ENCODE measurements at places on chromosomes 16 and 17. TPM values are rescaled to one million over a fixed set of nuclear protein-coding genes. Genes with fewer than 3 reads are reported as not detected.

Gene TOM1L1
- 12.2 TPM for polyA plus RNA-seq

Gene ARMC7
- polyA plus RNA-seq = 10.2 TPM

Gene CEP112
- polyA plus RNA-seq = 13.4 TPM

GRCh38 chr17:13546851-13547250 lies 54.9 kb downstream of the HS3ST3A1 start:
- H3K27me3 ChIP-seq = no peaks in the 10 kb centered on the region
- H3K27ac ChIP-seq = no peak overlapping the region
- no peaks in the 10 kb centered on the region for H3K4me1 ChIP-seq

- peak overlapping the region; percentile 57 for H3K27ac ChIP-seq
- peak; percentile 49 for DNase-seq
- no peaks in the 10 kb centered on the region for H3K27me3 ChIP-seq
These were observed 14.9 kb downstream of the GPRC5C start for GRCh38 chr17:74446551-74447500.

DNA sequence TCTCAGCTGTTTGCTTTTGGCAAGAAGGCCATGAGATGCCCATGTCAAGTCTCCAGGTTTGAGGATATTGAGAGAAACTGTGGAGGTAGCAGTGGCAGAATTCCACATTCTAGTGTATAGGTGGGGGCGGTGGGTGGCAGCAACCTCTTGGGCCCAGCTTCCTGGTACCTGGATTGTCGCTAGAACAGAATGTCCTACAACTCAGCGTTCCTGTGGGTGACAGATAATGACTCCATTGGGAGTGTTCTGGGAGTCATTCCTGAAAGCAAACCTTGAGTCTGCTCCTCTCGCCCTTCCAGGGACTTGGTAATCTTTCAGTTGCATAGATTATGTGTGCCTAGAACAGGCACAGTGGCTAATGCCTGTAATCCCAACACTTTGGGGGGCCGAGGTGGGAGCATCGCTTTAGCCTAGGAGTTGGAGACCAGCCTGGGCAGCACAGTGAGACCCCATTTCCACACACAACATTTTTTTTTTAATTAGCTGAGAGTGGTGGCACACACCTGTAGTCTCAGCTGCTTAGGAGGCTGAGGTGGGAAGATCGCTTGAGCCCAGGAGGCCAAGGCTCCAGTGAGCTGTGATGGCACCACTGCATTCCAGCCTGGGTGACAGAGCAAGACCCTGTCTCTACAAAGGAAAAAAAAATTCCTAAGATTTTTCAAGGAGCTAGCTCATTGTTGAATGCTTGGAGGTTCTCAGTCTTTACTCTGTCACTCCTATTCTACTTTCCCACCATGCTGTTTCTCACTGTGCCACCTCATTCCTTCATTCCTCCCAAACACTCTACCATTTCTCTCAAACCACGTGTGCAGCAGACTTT lies 37.9 kb upstream of the METTL16 start:
- no peak overlapping the region for H3K27ac ChIP-seq
- DNase-seq = no peak
- peaks cover 6% of the 10 kb centered on the region for H3K27me3 ChIP-seq
- no peaks in the 10 kb centered on the region for H3K36me3 ChIP-seq

DNA sequence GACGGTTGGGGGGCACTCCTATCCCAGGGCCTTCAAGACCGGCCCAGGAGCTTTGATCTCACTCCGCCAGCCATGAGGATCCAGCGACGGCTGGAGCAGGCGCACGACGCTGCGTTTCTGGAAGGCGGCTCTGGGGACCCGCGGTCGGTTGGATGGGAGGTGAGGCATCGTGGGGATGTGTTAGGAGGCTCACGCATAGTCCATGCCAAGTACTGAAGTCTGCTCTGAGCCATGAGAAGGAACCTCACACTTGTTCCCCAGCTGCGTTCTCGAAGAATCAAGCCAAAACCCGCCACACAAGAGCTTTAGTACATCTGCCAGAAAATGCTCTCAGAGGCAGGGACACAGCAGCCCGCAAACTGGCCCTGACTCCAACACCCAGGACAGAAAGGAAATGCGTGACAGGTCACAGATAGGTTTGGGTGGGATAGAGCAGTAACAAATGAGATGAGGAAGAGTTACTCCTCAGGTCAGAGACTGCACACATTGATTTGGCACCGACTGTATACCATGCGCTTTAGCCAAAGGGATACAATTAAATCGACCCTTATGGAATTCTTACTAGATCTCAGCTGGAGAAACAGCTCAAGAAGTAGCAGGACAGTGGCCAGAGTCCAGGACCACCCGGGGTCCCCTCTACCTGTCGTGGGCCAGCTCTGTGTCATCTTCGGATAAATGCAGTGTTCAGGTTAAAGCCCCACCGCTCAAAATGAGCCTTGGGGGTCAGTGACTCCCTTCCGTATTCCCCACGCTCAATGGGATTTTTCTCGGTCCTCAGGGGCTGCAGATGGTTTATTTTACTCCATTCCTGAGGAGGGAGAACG lies 6.7 kb upstream of the GSG1L start:
- peak; percentile 42 for DNase-seq
- H3K4me3 ChIP-seq = no peak overlapping the region
- H3K27me3 ChIP-seq = no peaks in the 10 kb centered on the region

GRCh38 chr16:12186774-12187335 lies 210.3 kb downstream of the SNX29 start:
- no peak for DNase-seq
- H3K4me1 ChIP-seq = peaks cover 10% of the 10 kb centered on the region
- no peak overlapping the region for H3K4me3 ChIP-seq
- no peak overlapping the region for H3K27ac ChIP-seq
